ENCODE measurements at places on chromosomes 1 and 21. TPM values are rescaled to one million over a fixed set of nuclear protein-coding genes. Genes with fewer than 3 reads are reported as not detected.

DNA sequence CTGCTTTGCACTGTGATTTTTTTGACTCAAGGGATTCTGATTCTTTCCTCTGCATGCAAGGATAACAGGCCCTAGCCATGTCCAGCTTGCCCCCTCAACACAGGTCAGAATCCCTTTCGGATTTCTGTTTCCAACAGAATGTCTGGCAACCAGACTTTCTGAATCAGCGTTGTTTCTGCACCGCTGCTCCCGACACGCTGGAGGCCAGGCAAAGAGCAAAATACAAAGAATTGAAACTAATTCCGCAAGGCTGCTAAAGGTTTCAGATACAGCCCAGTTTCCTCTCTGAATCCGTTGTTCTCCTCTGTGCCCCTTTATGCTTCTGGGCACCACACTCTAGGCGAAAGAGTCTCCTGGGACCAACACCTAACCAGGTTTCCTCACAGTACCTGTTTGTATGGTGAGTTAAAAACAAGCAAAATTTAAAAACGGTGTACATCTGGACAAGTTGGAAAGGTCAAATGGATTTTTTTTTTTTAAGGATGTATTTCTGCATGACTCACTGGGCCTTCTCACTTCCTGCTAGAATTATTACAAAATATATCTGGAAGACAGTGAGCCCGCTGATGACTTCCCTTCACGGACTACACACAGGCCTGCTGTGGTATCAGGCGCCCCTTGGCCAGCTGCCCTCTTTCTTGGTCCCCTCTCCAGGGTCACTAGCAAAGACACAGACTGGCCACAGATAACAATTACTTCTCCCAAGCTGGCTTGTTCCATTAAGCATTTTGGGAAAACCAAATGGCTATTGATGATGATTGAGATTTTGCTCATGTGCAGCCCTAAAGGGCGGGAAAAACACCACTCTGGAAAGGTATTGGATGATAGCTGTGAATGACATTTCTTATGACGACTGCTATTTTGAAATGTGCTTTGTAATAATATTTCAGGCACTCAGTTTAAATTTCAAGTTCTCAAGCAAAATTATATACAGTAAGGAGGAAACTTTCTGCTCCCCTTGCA, 118.3 kb downstream of the TGFB2 start:
- no peak for DNase-seq

GRCh38 chr1:81410941-81411340, 389.8 kb upstream of the ADGRL2 start:
- DNase-seq: no peak

DNA sequence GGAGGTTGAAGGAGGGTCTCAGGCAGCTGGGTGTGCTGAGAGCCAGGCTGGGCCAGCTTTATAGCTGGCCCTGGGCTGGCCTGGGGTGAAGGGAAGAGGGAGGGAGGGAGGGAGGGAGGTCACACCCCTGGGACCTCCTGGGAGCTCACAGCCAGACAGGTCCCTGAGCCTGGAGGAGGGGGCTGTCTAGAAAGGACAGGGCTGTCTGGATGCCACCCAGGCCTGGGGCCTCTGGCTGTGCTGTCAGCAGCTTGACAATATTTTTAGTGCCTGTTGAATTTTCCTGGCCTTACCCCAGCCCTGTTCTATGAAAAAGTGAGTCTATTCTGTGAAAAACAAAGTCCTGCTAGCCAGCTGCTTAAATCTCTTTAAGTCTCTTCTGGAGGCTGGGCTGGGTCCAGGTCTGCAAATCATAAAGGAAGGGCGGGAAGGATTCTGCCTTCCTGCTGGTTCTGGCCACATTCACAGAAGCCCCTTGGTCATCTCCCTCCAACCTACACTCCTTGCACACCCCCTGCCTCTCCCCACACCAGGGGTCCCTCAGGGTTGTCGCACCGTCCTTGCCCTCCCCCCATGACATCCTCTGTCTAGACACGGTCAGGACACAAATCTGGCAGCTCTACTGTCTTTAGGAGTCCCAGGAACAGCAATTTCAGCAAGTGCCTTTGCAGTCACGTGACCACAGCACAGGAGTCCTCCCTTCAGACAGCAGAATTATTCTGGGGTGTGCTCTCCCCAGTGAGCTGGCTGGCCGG, at the start of gene LEFTY2:
Gene LEFTY2, minus strand, starts transcription at position 34 of the 755 bp plus-strand sequence. CDS start 80 bp downstream, outside the sequence.
- DNase-seq: no peak

DNA sequence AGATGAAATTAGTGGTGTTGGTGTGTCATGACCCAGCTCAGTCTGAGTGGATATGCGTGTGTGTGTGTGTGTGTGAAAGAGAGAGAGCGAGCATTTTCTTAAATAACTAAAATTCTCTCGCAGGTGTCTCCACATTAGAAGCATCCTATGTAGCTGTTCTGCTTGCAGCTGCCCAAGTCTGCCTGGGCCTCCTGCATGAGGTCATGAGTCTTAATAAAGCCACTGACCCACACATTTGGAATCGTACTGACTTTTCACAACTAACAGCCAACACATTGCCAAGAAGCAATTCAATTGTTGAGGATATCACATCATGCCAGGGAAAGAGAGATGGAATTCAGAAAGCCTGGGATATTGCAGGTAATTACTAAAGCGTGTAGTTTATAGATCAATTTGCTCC, 238.2 kb upstream of the AJAP1 start:
- no peak for DNase-seq

GRCh38 chr1:67771749-67772148, 61.5 kb downstream of the GNG12 start:
- DNase-seq: no peak

DNA sequence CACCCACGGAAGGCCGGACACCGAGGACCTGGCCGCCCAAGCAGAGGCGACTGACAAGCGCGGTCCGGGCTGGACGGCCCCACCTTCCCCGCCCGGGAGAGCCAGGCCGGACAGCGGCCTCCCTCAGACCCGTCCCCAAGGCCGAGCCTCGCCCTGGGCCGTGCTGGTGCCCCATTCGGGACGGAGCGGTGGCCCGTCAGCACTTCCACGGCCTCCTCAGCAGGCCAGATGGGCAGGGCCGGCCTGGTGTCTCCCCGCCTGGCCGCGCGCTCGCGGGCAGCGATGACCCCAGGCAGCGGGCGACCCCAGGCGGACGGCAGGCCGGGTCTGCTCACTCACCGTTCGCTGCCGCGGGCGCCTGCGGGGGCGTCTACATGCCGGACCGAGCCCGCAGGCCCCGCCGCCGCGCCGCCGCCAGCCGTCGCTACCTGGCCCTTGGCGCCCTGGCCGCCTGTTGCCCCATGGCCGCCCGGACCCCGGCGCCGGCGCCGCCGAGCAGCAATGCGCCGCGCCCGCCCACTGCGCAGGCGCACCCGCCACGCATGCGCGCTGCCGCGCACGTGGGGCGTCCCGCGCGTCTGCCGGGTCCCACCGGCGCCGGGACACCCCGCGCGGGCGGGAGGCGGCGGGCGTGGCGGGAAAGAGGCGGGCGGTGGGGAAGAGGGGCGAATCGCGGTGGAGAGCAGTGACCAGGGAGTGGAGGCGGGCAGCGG, at the start of gene NADK:
Gene NADK, minus strand, starts transcription at position 521 of the 713 bp plus-strand sequence. CDS start 13,064 bp downstream, outside the sequence.
- peak; percentile 27 for DNase-seq

GRCh38 chr1:167567663-167568062, 14.1 kb upstream of the CREG1 start:
- DNase-seq: no peak

GRCh38 chr1:70866542-70867264, 180.9 kb downstream of the PTGER3 start:
- DNase-seq: no peak

DNA sequence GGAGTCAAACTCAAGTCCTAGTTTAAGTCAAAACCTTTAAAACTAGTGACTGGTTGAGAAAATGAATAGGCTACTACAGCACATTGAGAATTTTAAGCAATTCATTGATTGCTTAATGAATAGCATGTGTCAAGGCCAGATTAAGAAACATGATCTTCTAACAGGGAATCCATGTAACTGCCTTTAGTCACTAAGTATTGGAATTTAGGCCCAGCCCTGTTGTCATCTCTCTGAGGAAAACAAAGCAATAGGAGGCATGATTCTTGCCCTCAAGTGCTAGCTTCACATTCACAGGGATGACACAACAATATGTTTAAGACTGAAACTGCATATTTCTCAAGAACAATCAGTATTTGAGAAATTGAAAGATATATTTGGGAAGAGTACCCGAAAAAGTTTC, 70.0 kb upstream of the PTGS2 start:
- DNase-seq: no peak

DNA sequence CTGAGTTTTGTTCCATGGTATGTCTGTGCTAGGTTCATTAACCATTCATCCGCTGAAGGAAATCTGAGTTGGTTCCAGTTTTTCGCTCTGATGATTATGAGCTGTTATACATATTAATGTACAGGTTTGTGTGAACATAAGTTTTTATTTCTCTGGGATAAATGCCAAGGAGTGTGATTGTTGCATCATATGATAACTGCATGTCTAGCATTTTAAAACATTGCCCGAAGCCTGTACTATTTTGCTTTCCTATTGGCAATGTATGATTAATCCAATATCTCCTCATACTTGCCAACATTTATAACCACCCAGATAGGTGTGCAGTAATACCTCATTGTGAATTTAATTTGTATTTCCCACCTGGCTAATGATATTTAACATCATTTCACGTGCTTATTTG, 322.7 kb downstream of the ZNF326 start:
- no peak for DNase-seq

- no peak for DNase-seq
These were observed 2.5 kb downstream of the MPZ start for GRCh38 chr1:161307230-161307768.

- DNase-seq: no peak
These were observed 119.1 kb upstream of the JUN start for GRCh38 chr1:58902830-58903513.

DNA sequence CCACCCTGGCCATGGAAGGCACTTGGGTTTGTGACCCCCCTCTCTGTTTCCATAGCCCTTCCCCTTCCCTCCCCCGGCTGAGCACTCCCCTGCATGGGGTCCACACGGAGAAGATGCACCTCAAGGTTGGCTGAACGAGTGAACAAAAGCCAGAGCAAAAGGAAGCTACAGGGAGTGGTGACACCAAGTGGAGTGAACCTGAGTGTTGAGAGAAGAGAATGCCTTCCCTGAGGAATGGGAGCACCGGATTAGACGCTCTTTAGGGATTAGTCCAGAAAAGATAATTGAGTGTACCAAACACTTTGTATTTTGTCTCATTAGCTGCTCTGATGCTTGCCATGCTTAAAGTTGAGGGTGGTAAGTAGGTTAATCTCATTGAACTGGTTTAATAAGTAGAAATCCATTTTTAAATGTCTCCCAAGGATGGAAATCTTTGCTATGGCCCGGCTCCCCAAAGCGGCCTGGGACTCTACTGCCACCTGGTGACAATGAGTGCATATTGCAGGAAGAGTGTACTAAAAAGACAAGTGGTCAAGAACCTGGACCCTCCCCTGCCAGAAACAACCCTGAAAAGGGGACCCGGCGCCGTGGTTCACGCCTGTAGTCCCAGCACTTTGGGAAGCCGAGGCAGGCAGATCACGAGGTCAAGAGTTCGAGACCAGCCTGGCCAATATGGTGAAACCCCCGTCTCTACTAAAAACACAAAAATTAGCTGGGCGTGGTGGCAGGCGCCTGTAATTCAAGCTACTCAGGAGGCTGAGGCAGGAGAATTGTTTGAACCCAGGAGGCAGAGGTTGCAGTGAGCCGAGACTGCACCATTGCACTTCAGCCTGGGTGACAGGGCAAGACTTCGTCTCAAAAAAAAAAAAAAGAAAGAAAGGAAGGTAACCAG, 150.6 kb upstream of the ZC3H12A start:
- no peak for DNase-seq

DNA sequence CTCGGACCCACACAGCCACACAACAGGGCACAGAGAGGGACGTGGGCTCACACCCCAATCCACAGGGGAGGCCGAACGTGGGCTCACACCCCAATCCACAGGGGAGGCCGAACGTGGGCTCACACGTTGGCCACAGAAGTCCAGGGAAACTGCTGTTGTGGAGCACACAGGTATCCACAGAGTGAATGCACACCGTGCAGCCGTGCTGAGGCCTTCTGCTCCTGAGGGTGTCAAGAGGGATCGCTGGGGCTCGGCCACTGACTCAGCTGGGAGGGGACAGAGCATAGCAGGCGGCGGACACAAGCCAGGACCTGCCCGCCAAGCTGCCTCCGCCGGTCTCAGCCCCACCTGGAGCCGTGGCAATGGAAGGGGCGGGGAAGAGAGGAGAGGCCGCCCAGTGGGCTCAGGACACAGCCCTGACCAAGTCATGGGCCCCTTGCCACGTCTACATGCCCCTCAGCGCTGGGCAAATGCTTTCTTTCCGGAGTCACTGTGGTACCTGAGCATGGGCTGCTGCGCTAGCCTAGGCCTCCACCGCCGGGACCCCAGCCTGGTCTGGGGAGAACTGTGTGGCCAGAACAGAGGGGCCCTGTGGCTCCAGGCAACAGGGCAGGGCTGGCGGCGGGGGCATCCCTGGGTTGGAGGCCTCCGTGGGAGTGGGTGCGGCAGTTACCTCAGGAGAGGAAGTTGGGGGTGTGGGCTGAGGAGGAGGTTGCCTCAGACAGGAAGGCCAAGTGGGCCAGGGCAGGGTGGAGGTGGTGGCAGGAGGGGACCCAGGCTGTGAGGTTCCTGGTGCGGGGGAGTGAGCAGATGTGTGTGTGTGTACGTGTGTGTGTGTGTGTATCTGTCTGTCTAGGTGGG, 1.2 kb downstream of the SYTL1 start:
- DNase-seq: no peak

- DNase-seq: no peak
These were observed 184.5 kb downstream of the CAMTA1 start for GRCh38 chr1:6969762-6970161.

DNA sequence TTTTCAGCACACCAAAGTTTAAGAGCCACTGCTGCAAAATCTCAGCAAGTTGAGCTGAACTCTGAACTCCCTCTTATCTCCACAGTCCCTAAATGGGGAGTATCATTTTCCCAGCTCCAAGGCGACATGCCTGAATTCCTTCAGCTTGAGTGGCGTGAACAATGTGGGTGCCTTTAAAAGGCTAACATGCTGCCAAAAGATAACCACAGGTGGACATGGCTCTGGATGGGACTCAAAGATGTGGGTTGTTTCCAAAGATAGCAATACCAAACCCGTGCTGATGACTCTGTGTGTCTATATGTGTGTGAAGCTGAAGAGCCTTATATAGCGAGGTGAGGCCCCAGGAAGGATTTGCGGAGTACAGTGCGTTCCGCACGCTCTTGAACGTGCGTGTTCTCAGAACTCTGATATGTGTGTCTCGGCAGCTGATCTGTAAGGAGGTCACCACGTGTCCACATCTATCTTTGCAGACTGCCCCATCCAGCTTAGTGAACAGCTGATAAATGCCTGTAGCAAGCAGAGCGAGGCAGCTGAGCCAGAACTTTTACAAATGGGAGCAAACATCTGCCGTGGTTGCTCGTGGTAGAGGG, 189.2 kb downstream of the DYRK1A start:
- DNase-seq: no peak

- peak; percentile 48 for DNase-seq
These were observed 38.2 kb upstream of the H6PD start for GRCh38 chr1:9196129-9197040.

The C4BPA gene
- not detected for total RNA-seq

The RNU1-3 gene
- under 0.01 TPM for total RNA-seq

The CFAP298 gene
- 18.1 TPM for total RNA-seq

The FAM177B gene
- total RNA-seq: not detected

The PLA2G2F gene
- not detected for total RNA-seq

The TMEM125 gene
- total RNA-seq: 0.78 TPM

The SH2D1B gene
- total RNA-seq: not detected

The VAV3 gene
- total RNA-seq: 2.8 TPM

The CYP4A11 gene
- total RNA-seq: not detected

The FMOD gene
- total RNA-seq: 1.1 TPM

The FCRL5 gene
- total RNA-seq: not detected

The EXO1 gene
- total RNA-seq: 3.4 TPM

The CFHR1 gene
- total RNA-seq: 0.94 TPM

The FMO3 gene
- not detected for total RNA-seq

The HES4 gene
- 15.1 TPM for total RNA-seq

The RHBG gene
- total RNA-seq: not detected
